Lower lobe of right lung (tissue), 2 donors: ENCODE measurements at places on chromosomes 16 and 17. TPM values are rescaled to one million over a fixed set of nuclear protein-coding genes. Genes with fewer than 3 reads are reported as not detected.

GRCh38 chr16:88781140-88782077, 3.6 kb downstream of the PIEZO1 start:
- peak; percentile 85 for DNase-seq

DNA sequence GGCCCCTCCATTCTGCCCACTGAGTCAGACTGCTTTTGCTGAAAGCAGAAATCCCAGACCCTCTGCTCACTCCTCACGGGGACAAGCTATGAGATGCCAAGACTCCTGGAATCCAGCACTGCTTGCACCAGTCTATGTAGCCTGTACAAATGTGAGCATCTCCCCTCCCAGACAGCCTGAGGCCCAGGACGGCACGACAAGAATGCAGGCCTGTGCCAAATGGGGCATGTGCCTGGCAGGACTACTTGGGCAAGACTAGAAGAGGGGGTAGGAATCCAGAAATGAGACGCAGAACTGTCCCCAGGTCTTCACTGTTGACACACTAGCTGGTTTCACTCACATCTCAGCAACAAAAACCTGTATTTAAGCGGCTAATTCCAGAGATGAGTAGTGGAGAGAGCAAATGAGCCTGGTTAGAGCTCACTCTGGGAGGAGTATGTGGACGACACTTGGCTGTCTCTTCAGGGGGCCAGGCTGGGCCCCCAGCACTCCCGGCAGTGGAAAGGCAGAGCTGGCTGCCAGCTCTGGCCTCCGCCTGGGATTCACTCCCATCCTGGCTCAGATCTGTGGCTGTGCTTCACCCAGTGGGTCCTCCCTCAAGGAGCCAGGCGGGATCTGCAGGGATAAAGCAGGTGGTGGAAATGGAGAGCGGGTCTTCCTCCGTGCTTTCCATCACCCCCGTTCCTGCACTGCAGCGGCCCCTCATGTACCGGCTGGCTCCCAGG, 2.9 kb upstream of the MYO1C start:
- DNase-seq, result no peak

DNA sequence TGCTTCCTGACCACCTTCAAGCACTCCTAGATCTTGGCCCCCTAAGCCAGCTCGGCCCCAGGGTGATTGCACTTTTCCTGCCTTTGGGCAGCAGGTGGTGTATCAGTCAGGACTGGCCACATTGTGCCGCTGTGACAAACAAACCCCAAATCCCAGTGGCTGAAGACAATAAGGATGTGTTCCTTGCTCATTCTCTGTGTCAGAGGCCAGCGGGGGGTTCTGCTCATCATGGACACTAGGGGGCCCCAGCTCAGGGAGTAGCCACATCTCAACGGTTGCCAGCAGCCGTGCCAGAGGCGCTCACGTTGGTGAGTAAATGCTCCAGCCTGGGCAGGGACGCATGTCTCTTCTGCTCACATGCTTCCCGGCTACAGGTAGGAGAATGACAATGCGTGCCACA, 60.4 kb downstream of the ZDHHC7 start:
- DNase-seq, result no peak

Gene RASL10B
- 1.9 TPM for total RNA-seq

Gene ZNF668
- total RNA-seq, result 8.2 TPM

Gene SCGB1C2
- total RNA-seq, result not detected
